Cardiac fibroblast (primary cell): ENCODE measurements at places on chromosomes 6 and 20.

DNA sequence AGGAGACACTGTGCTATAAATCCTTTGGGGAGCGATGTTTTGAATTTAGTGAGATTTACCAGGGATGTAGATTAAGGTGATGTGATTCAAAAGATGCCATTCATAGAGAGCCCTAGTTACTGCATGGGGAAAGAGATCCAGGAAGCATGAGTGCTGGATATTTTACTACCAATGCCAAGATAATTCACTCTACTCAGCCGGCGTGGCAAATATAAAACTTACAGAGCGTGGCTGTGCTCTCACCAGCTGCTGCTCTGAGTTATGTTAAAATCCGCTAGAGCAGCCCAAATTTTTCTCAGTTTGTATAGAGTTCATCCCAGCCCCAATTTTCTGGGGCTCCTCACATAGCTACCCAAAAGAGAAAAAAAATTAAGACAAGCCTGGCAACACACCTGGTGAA is 48.6 kb downstream of the BFSP1 start:
- no peak for DNase-seq

DNA sequence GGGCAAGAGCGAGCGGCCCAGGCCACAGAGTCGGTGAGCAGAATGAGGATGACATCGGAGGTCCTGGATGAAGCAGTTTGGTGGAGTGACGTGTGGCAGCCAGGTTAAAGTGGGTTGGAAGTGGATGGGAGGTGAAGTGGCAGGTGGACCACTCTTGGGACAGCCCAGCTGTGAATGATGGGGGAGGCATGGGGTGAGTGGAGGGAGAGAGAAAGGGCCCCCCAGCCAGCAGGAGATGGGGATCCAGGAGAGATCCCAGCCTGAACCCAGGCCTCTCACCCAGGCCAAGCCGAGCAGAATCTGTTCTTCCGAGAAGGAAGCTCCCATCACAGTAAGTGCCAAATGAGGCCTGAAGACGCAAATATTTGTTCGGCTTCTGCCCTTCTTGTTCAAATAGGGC is 27.0 kb upstream of the SLC32A1 start:
- DNase-seq = no peak

DNA sequence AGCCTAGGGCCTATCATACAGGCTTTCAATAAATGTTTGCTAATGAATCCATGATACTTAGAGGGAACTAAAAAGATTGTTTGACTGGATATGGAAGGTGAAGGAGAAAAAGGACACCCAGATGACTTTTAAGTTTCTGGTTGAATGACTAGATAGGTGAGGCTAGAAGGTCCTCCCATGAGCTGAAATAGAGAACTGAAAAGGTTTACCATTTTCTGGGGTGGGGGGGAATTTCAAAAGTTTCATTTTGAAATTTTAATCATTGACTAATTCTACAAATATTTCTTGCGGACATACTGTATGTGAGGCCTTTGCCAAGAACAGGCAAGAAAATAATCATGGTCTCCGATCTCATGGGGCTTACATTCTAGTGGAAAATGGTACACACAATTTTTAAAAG is 17.9 kb upstream of the ZBTB2 start:
- no peak for DNase-seq

DNA sequence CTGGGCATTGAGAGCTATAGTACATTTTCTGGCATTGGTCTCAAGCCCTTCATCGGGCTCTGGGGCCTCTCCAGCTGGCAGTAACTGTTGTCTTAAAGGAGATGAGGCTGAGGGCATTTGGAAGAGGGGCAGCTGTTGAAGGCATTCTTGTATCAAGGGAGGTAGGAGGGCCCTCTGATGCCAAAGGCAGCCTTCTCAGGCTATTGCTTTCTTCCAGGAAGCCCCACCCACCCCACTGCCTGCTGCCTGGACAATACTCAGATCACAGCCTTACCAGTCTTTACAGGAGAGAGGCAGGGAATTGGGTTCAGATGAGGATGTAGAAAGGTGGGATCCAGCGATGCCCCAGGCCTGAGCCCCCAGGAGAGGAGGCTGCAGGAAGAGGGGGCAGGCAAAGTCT is 46.0 kb downstream of the CPXM1 start:
- DNase-seq = peak; percentile 37

DNA sequence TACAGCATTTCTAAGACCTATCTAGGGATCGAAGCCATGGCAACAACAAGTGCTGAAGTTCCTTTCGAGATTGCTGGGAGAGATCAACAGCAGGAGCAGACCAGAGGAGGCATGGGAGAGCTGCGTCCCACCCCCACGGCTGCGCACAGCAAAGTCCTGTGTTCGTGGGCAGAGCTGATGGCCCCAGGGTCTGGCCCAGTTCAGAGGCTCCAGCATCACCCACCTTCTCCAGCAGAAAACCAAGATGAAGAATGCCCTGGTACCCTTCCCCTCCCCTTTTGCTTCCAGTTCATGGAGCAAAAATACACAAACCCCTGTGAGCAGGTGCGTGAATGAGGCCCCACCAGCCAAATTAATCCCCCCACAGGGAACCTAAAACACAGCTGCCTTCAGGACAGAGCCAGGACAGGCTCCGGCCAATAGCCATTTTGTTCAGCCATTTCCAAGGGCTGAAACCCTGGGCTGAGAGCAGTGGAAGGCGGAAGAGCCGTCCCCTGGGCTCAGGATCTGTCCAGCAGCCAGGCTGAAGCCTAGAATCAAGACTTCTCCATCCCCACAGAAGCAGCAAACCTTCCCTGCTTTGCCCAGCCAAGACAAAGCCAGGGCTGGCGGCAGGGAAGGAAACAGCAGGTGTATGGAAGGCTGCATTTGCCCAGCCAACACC is 102.8 kb downstream of the PREX1 start:
- DNase-seq = no peak

DNA sequence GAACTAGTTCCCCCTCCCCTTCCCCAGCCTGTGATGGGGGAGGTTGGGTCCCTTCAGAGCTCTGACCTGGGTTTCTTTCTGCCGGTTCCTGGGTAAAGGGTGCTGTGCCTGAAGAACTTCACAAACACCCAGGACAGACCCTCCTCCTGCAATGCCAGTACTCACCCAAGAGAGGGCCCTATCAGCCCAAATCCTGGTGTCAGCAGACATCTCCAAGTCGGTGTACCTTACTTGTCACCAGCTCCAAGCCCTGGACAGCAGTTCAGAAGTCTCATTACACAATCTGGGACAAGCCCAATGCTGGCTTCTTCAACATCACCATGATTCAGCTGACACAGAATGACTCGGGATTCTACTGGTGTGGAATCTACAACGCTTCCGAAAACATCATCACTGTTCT is 467 bp downstream of the TREML4 start:
- peak; percentile 23 for DNase-seq

GRCh38 chr6:21999012-21999528 is 297.8 kb downstream of the PRL start:
- DNase-seq = peak; percentile 68

DNA sequence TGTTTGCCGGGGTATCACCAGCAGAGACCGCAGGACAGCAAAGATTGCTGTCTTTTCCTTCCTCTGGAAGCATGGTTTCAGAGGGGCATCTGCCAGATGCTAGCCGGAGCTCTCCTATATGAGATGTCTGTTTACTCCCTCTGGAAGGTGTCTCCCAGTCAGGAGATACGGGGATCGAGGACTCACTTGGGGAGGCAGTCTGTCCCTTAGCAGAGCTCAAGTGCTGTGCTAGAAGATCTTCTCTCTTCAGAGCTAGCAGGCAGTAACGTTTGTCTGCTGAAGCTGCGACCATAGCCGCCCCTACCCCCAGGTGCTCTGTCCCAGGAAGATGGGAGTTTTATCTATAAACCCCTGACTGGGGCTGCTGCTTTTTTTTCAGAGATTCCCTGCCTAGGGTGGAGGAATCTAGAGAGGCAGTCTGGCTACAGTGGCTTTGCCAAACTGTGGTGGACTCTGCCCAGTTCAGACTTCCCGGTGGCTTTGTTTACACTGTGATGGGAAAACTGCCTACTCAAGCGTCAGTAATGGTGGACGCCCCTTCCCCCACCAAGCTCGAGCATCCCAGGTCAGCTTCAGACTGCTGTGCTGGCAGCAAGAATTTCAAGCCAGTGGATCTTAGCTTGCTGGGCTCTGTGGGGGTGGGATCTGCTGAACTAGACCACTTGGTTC is 133.0 kb upstream of the FLRT3 start:
- no peak for DNase-seq

GRCh38 chr6:145372671-145373151 is 362.6 kb downstream of the EPM2A start:
- DNase-seq = peak; percentile 84

DNA sequence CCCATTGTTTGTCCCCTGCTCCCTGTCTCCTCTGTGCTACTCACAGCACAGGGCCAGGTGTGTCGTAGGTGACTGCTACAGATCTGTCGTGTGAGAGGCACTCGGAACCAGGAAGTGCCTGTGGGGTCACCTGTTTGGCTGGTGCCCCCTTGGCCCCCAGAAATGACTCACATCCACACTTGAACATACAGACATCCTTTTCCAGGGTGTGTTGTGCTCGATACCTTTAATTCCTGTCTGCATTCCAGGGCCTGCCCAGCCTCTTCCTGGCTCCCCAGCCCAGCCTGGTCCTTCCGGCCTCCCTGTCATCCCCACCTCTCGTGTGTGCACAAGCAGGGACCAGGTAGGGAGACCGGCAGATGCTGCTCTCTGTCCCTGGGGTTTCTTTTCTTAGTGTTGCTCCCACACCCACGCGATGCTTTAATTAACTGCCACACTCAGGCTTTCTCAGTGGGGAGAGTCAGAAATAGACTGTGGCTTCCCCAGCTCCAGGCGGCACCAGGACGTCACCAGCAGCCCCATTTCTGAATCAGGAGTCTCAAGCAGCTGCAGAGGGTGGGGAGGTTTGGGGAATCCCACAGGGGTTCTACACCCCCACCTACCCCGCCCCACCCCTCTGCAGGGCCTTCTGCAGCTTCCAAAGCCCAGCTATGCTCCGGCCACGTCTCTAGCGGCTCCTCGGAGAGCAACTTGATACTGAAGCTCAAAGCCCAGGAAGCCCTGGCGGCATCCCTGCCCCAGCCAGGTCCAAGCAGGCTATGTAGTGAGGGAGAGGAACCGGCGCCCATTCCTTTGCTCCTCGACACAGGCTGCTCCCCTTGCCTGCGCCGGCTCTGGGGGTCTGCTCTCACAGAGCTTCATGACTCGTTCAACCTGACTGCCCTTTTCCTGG is 102.2 kb downstream of the SYCP2 start:
- no peak for DNase-seq

DNA sequence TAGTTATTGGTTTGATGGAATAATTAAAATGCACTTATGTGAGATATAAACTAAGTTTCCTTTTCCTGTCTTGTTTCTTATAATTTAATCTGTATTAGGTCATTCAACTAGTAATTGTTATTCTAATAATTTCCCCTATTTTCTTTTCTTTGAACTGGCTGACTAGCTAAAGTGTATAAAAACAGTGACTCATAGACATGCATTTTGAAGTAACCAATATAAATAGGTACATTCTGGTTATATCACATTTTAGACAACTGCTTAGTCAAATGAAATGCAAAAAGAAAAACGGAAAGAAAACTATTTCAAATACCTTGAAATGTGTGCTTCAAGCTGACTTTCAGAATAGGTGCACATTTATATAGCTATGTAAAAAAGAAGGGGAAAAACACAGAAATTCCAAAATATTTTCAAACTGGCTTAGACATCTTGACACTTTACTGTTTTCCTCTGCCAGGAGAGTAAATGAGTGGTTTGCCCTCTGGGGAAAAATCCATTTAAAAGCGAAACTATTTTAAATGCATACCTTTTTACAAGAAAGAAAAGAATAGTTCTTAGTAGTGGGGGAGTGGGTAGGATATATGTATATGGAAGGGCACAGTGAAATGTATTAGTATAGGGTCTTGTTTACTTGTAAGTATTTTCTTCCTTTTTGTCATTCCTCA is 28.3 kb downstream of the KCNQ5 start:
- no peak for DNase-seq

DNA sequence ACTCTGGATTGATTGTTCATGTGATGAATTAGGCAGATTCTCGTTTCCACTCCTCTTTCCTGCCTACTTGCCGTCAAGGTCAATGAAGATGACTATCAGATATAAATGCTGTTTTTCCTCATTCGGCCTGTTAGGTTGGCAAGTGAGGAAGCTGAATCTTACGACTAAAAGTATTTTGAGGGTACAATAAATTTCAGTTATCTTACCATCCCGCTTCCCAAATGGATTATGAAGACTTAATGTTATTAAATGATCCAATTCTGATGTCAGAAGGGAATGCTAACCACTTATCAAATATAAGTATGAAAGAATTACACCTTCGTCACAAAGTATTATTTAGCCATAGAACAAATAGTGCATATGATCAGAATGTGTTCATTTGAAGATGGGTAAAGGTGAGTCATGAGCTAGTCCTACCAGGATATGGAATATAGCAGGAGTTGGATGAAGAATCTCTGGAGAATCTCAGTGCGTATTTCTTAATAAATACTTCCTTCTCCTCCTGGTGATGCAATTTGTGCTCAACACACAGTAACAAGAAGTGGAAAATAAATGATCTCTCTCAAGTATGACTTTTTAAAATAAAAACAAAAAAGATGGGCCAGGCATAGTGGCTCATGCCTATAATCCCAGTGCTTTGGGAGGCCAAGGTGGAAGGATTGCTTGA is 4.6 kb downstream of the GPLD1 start:
- no peak for DNase-seq

DNA sequence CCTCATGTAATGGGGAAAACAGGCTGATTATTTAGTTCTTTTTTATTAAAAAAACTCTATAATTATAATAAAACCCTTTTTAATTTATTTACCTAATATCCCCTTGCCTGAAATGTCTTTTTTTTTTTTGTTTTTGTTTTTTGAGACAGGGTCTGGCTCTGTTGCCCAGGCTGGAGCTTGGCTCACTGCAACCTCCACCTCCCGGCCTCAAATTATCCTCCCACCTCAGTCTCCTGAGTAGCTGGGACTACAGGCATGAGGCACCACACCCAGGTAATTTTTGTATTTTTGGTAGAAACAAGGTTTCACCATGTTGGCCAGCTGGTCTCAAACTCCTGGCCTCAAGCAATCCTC is 30.3 kb upstream of the HBS1L start:
- DNase-seq = no peak

GRCh38 chr6:4253604-4254231 is 118.3 kb upstream of the ECI2 start:
- DNase-seq = peak; percentile 77

DNA sequence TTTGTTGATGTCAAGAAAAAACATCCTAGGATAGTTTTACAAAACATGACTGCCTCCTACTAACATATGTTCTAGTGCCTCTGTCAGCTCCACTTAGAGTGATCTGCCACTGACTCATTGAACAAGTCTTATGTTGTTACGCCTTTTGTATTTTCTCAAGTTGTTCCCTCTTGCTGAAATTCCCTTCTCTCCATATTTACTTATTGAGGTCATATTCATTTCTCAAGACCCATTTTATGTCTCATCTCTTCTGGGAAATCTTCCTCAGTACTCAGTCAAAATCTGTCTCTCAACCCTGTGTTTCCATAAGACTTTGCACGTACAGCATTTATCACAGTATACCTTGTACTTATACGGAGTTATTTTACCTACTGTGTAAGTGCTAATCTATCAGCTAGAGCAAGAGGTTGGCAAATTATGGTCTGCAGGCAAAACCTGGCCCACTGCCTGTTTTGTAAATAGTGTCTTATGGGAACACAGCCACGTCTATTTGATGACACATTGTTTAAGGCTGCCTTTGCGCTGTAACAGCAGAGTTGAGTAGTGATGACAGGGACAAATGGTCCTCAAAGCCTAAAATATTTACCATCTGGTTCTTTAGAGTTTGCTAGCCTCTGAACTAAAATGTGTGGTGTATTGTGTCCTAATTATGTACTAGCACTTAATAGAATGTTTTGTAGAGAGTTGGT is 83.4 kb downstream of the ADGRB3 start:
- DNase-seq = peak; percentile 73
